ENCODE measurements at places on chromosomes 13 and 19.
A peak's percentile ranks its signal among the peaks of the same experiment; 100 is the strongest.

GRCh38 chr19:1811472-1811894 is 593 bp downstream of the ATP8B3 start:
- no peak for DNase-seq

- no peak for DNase-seq
Measured at GRCh38 chr19:19510432-19510831, 4.9 kb downstream of the TSSK6 start.

- DNase-seq: no peak
Measured at GRCh38 chr13:77969299-77969698, 50.7 kb upstream of the EDNRB start.

- no peak for DNase-seq
Measured at GRCh38 chr13:20803180-20803965, 29.6 kb upstream of the EEF1AKMT1 start.

GRCh38 chr13:93420887-93421286 is 194.3 kb downstream of the GPC6 start:
- no peak for DNase-seq

DNA sequence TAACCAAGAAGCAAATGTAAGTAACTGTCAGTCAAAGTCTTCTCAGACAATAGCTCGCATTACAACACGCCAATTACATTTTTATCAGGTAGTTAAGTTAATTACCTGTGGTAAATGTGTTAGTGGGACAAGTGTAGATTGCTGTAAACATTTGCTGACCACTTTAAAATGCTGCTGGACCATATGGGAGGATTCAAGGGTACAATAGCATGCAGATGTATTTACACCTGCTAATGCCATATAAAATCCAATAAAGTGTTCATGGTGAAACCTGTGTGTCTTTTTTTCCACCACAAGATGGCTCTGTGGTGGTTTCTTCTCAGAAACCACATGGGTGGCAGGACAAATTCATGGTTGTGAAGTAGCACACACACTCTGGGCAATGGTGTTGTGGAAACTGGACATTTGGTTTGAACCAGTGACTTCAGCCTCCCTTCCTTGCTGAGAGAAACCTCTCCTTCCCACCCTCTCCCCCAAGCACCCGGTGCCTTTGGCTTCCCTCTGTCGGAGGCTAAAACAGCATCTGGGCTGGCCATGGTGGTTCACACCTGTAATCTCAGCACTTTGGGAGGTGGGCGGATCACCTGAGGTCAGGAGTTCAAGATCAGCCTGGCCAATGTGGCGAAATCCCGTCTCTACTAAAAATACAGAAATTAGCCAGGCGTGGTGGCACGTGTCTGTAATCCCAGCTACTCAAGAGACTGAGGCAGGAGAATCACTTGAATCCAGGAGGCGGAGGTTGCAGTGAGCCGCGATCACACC is 18.1 kb upstream of the GTF3A start:
- no peak for DNase-seq

GRCh38 chr13:69373747-69374425 is 733.7 kb upstream of the ATXN8OS start:
- DNase-seq: peak; percentile 57

DNA sequence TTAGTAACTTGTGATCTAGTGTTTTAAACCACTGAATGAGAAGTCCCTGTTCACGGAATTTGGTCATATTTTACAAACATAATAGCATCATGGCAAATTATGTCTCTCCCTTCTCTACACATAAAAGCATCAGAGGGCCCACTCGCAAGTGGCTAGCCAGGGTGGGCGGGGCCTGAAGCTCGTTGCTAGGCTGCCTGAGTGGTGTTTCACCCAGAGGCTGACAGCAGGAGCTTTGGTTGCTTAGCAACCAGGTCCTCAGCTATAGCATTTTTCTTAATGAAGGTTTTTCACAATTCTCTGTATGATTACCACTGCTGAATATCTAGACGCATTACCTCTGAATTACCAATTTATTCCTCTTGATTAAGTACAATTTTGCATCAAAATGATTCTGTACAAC is 126.5 kb downstream of the NALCN start:
- no peak for DNase-seq

- no peak for DNase-seq
Measured at GRCh38 chr13:99296398-99296797, 10.8 kb downstream of the GPR183 start.

DNA sequence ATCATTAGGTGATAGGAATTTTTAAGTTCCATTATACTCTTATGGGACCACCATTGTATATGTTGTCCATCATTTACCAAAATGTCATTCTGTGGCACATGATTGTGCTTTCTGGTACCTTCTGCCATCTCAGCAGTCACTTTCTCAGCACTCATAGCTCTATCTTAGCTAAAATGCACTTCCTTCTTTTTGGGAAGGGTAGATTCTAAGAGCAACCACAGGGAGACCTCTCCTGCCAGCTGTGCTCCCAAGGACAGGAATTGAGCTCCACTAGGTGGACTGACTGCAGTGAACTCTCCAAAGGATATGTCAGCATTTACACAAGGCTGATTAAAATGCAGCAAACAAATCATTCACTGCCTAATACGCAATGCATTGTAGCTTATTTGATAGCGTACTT is 91.8 kb upstream of the OBI1 start:
- no peak for DNase-seq
